ENCODE measurements at places on chromosomes 12 and 14.

GRCh38 chr12:13164921-13165616 lies 31.5 kb upstream of the EMP1 start:
- DNase-seq = no peak

DNA sequence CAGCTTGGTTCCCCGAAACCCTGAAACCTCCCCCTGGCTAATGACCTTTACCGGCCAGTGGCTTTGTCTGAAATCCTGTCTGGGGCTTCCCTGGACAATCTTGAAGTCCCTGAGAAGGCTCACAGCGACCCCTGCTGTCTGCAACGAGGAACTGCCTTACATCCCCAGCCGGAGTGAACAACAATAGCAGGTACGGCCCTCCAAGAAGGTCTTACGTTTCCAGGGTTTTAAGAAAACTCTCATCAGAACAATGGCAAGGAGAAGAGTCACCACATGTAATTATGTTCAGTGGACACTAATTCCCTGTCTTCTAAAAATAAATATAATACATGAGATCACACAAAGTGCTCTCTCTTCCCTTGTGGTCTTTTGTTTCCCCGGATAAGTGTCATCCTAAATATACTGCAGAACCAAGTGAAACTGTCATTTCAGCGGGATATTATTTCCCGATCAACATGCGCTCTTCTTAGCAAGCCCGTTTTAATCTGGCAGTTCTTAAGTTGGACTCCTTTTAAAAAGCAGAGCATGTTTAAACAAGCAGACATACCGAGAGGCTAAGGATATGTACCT lies 53.3 kb downstream of the RBM19 start:
- DNase-seq = peak; percentile 75

DNA sequence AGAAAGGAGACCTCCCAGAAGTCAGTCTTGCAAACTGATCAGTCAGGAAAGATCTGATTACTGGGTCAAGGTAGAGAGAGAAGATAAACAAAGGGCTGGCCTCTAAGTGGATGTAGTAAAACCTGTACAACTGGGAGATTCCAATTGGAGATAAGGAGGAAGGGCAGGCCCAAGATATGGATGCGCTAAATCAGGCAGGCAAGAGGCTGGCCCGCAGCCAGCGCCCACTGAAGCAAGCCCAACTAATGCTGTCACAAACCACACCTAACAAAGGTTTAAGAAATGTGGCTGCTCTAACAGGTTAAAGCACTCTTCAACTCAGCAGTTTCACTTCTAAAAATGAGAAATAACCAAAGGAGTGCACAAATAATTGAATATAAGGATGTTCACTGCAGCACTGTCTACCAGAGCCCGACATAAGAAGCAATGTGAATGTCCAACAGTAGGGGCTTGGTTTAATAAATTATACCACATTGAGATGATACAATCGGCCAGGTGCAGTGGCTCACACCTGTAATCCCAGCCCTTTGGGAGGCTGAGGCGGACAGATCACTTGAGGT lies 4.7 kb downstream of the GLTP start:
- no peak for DNase-seq

DNA sequence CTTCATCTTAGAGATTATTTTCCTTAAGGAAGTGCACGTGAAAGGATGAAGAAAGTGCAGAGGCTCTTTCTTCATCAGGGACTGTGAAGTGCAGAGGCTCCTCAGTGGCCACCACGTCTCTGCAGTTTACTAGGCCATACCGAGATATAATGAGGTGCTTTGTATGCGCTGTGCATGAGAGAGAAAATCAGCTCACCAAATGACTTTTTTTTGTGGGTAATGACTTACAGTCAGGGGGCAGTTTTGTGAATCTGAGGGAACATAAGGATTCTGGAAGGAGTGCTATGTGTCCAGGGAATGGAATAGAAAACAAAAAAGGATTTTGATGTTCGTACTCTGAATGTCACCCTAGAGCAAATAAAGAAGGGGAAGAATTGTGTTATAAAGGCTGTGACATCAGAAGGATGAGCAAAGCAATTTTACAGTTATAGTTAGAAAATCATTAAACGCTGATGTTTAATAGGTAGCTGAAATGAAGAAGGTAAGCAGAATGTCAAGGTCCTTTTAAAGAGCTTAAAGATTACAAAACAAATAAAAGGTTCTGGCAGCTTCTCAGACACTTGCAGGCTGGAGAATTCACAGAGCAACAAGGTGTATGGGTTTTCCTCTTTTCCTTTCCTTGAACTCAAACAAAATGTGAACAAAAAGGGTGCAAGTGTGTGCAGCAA lies 247.5 kb upstream of the NOVA1 start:
- no peak for DNase-seq

DNA sequence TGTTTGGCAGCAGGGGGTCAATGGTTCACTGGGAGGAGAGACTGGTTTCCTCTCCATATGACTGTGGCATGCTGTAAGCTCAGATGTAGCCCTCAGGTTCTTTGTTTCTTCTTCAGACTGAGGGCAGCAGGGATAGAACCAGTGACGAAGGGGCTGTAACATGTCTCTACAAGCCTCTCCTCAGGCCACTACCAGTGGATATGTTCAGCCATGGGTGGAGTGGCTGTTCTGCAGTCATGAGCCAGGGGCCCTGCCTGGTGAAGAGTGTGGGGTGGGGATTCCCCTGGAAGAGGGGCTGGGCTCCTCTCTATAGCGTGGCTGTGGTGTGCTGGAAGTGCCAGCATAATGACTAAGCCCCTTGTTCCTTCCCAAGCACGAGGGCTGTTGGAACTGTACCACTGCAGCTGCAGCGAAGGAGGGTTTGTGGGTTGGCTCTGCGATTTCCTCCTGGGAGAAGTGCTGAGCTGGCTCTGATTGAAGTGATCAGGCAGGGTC lies 55.8 kb downstream of the CMAS start:
- no peak for DNase-seq

DNA sequence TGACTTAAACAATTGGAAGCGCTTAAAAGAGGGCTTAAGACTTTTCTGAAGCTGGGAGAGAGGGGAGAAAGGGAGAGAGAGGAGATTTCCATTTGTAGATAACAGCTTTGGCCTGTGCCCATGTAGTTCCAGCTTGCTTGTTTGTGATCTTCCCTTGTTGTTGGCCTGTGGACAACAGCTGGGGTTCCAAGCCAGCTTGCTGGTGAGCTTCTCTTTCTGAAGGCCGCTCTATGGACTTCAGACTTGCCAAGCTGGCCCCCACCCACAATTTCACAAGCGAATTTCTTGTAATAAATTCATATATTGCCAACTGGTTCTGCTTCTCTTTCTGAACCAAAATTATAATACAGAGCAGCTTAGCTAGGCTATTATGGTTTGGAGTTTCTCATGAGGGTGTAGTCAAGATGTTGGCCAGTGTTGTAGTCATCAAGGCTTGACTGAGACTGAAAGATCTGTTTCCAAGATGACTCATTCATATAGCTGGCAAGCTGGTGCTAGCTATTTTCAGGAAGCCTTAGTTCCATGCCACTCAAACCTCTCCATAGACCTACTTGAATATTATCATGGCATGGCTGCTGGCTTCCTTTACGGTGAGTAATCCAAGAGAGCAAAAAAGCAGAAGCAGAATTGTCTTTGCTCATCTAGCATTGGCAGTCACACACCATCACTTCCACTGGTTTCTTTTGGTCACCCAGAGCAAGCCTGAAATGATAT lies 89.4 kb downstream of the ATP23 start:
- no peak for DNase-seq

DNA sequence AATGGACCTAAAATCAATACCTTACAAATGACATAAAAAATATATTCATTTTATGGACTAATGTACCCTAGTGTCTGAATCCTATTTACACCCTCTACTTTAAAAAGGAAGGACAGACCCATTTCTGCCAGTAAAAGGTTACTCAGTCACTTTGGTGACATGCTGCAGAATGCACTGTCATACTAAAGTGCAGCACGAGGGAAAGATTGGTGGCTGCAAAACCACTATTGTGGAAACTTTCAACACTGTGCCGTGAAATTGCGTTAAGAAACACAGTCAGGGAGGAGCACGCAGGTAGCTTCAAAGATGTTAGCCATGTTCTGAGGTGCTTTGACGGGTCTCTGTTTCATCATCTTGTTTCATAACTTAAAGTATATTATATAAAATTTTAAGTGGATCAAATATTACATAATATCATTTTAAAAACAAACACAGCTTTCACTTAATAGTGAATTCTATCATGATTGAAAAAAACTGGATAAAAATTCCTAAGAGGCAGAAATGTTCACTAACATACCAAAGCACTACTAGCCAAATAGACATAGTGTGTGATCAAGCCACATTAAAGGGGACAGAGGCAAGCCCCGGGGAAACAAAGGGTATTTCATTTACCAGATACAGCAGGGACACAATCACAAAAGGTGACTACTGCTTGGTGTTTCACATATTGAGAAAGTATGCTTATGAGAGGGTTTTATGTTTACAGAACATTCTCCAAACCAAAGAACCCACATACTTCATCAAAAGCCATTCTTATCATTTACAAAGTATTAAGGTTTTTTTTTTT lies 330.8 kb upstream of the SOX5 start:
- DNase-seq = no peak

DNA sequence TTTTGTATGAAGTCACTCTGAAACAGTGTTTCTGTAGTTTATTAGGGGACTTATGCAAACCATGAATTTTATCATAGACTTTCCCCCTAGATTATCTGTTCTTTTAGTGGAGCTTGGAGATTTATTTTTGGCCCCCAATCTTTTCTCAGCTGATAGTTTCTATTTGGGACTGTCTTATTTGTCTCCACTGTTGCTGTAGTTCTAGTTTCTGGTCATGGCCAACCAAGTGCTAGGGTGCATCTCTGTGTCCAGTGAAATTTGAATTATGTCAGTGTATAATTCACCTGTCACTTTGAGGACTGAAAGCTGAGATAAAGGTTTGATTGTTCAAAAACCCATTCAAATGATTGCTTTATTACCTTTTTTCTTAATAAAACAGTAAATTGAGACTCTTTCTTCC lies 61.3 kb downstream of the KTN1 start:
- no peak for DNase-seq

- no peak for DNase-seq
These were observed 321.5 kb downstream of the TMEM117 start for GRCh38 chr12:44157359-44157758.

DNA sequence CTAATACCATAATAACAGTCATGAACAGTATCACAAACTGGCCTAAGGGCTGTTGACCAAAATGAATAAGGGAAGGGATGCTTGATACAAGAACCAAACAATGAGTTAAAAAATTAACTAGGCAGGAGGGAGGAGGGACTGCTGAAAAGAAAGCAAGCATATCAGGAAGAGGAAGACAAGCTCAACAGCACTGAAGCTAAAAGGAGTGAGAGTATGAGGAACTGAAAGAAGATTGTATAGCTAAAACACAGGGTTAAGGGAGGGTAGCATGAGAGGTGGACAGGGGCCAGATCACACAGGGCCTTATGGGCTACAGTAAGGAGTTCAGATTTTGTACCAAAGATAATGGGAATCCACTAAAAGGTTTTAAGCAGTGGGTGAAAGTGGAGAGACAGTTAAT lies 34.1 kb downstream of the ITGA7 start:
- DNase-seq = no peak

- no peak for DNase-seq
These were observed 11.3 kb downstream of the PPP2R5C start for GRCh38 chr14:101772770-101773169.

DNA sequence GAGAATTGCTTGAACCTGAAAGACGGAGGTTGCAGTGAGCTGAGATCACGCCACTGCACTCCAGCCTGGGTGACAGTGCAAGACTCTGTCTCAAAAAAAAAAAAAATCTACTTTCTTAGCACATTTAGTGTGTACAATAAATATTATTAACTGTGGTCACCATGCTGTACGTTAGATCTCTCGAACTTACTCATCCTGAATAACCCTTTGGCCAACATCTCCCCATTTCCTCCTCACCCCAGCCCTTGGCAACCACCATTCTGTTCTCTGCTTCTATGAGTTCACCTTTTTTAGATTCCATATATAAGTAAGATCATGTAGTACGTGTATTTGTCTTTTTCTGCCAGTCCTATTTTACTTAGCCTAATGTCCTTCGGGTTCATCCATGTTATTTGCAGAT lies 13.4 kb downstream of the FUT8 start:
- no peak for DNase-seq

DNA sequence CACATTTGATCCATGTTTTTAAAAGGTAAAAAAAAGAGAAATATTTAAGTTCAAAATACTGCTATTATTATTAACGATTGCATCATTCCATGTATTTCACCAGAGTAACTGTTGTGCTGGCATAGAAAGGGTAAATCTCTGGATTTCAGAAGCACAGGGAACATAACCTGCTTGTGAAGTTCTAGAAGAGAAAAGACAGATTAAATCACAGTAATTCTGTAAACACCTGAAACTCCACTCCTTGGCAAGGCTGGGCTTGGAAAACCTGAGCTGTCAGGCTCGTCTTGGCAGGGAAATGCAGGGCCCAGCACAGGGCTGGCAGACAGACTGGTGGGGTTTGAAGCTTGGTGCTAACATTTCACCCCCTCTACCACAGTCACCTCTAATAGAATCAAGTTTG lies 35.1 kb downstream of the SVOP start:
- DNase-seq = no peak

DNA sequence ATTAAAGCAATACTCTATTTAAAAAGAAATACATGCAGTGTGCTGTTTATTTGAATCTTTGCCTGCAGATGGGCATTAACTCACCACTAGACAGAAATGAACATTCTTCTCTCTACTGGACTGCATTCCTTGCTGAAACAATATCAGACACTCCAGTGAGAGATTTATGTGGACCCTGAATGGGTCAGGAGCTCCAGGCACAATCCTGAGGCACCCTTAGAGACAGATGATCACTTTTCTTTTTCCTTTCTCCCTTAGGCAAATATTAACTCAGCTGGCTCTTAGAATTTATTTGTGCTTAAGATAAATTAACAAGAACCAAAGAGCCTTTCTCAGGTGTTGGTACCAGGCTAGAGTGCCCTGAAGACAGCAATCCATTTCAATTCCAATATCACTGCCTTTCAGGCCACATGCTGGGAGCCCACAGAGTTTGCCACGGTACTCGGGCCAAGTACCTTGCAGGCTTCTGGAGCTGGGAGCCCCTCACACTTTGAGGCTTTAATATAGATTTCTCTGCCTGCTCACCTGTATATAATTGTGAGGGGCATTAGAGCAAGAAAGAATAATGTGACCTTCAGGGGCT lies 173.0 kb downstream of the EMP1 start:
- no peak for DNase-seq

DNA sequence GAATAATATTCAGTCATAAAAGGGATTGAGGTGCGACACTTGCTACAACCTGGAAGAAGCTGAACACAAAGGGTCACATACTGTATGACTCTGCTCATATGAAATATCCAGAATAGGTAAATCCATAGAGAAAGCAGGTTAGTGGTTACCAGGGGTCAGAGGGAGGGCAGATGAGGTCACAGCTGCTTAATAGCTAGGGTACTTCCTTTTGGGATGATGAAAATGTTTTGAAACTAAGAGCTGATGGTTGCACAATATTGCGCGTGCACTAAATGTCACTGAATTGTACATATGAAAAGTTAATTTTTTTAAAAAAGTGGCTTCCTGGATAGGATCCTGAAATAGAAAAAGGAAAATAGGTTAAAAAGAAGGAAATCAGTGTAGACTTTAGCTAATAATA lies 23.8 kb downstream of the NEUROD4 start:
- DNase-seq = no peak

- no peak for DNase-seq
These were observed 178.4 kb downstream of the ITPR2 start for GRCh38 chr12:26654623-26655022.

Measured in left forelimb (tissue), 1 donor.